Lung (tissue), 17 donors: ENCODE measurements at places on chromosomes 3 and 15.
A peak's percentile ranks its signal among the peaks of the same experiment; 100 is the strongest.

DNA sequence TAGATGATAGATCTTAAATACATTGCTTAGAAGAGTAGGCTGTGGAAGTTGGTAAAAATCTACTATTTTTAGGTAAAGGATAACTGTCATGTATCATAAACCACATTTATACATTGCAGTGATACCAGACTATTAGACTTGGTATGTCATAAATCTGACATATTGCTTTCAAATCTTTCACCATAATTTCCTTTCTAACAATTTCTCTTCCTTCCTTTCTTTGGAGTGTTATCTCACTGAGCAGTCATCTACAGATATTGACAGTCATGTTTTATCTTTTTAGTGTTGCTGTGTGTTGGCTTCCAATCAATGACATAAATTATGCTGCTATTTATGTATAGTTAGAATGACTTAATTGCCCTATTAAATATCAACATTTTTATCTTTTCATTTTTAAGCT lies 588.7 kb downstream of the TUSC7 start:
- no peak for DNase-seq

- peak; percentile 42 for DNase-seq
Measured at GRCh38 chr3:71456156-71456555, 127.4 kb downstream of the FOXP1 start.

GRCh38 chr3:130702985-130703384 lies 43.6 kb downstream of the PIK3R4 start:
- no peak for DNase-seq

- no peak for DNase-seq
Measured at GRCh38 chr3:139524841-139525636, 14.5 kb downstream of the RBP1 start.

DNA sequence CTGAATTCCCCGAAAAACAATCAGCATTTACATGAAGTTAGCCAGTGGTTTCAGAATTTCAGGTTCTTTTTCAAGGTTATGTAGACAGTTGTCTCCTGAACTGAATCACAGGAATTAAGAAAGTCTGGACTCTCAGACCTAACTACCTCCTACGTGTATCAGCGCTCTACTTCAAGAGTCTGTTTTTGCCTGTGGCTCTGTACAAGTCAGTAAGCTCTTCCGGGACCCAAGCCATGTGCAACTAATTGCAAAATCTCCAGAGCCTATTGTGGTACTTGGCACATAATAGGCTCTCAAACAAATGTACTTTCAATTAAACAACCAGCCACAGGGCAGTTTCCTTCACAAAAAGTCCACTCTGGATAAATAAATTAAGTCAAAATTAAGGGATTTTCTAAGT lies 414.2 kb downstream of the PDCD6IP start:
- DNase-seq: peak; percentile 44

GRCh38 chr3:38157117-38157516 lies 8.2 kb upstream of the OXSR1 start:
- DNase-seq: no peak

GRCh38 chr3:37163262-37164015 lies 10.9 kb downstream of the LRRFIP2 start:
- DNase-seq: no peak
